ENCODE measurements at places on chromosomes 4 and X.

GRCh38 chr4:125681240-125681639 lies 366.5 kb downstream of the FAT4 start:
- DNase-seq, result peak; percentile 26

DNA sequence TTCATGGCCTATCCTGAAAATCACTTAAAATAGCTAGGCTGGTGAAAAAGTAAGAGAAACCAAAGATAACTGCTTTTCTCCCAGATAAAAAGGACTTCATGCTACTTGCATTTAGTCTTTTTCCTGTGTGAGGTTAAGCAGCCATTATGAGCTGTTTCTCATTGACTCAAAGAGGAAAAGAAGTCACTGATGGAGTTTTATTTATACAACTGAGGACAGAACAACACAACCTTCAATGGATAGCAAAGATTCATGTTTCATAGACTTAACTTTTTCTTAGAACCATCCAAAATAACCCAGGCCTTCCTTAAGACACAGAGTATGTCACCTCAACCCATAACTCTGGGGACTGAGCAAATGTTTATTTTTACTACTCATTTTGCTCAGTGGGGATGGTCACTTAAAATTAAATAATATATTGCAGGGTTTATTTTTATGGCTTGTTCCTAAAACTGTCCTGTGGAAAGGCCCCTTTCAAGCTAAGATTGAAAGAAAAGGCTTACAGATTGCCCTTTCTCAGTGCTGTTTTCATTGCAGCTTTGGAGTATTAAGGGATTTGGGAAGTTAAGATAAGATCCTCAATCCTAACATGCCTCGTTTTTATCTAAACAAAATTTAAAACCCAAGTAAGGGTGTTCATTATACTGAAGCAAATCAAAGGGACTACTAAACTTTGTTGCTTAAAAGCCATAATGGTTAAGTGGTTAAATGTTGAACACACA lies 252.6 kb upstream of the MAD2L1 start:
- no peak for DNase-seq

DNA sequence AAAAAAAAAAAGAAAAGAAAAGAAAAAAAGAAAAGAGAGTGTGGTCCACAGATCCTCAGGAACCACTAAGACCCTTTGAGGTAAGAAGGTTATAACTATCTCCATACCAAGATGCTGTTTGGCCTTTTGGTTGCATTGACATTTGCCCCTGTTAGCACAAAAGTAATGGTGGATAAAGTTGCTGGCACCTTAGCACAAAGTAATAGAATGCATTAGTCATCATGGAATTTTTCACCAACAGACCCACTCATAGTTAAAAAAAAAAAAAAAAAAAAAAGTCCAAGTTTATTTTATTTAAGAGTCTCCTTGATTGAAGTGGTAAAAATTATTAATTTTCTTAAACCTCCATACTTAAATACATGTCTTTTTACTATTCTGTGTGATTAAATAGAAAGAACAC lies 78.4 kb upstream of the RBPJ start:
- peak; percentile 73 for DNase-seq

DNA sequence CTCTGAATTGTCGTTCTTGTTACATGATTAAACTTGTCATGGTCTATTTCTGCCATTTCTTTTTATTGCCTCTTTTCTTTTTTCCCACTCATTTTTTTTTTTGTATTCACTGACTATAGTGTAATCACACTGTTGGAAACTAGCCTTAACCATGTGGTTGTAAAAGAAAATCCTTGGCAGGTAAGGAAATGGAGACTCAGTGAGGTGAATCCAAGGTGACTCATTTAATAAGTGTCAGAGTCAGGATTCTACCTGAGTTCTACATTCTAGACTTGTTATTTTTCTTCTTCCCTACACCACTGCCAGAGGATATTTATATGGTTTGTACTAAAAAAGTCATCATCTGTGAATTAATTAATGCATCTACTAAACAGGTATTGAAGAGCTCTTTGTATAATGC lies 152.2 kb downstream of the CBLL2 start:
- DNase-seq, result peak; percentile 41

DNA sequence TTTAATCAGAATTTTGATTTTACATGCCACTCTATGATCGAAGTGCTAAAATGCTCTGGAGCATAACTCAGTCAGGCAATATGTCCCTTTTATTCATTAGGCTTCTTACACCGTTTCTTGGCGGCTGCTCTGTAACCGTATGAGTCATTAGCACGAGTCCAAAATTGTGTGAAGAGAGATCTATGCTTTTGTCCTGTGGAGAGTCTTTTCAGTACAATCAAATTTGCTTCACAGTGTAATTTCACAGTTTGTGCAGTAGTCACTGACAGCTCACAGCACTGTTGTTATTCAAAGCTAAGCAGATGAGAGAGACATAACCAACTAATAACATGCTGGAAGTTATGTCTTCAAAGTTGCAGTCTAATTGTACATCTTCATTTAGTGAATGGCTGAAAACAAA lies 167.8 kb downstream of the PCDH10 start:
- peak; percentile 3 for DNase-seq

- no peak for DNase-seq
Observed at GRCh38 chr4:70728091-70728490, 6.3 kb downstream of the RUFY3 start.

DNA sequence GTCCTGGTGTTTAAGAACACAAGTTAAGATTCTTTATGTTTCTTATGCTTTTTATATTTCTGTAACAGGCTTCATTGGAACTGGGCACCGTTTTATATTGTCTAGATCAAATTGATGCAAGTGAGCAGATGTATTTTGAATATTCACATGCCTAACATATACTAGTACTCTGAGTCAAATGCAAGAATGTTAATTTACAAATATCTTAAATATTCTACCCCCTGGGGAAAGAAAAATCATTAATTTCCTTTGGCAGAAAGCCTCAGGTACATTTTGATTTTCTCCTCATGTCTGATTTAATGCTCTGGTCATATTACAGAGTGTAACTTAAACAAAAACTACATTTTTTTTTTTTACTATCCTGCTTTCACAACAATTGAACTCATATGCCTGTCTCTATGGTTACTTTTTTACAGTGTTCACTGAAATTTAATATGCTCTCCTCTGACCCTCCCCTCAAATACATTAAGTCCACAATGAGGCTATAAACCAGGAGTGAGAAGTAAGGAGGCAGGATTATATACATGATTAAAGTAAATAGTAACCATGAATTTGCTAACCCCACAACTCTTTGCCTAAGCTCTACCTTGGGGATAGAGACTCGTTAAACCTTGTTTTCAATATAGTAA lies 2.4 kb upstream of the NSUN7 start:
- DNase-seq, result no peak

GRCh38 chr4:101418055-101418454 lies 70.7 kb upstream of the PPP3CA start:
- DNase-seq, result no peak

GRCh38 chr4:94979621-94980020 lies 221.9 kb downstream of the BMPR1B start:
- DNase-seq, result no peak

GRCh38 chr4:108620933-108621905 lies 843 bp downstream of the RPL34 start:
- DNase-seq, result peak; percentile 18
